Stimulated activated CD8-positive, alpha-beta memory T cell treated with anti-CD3 and anti-CD28 coated beads, Interleukin-2, amount 100 ng/mL, for 1 hour (primary cell): ENCODE measurements at places on chromosomes 4 and X.

GRCh38 chr4:2043396-2044118 lies 15.6 kb upstream of the NAT8L start:
- DNase-seq, result no peak

DNA sequence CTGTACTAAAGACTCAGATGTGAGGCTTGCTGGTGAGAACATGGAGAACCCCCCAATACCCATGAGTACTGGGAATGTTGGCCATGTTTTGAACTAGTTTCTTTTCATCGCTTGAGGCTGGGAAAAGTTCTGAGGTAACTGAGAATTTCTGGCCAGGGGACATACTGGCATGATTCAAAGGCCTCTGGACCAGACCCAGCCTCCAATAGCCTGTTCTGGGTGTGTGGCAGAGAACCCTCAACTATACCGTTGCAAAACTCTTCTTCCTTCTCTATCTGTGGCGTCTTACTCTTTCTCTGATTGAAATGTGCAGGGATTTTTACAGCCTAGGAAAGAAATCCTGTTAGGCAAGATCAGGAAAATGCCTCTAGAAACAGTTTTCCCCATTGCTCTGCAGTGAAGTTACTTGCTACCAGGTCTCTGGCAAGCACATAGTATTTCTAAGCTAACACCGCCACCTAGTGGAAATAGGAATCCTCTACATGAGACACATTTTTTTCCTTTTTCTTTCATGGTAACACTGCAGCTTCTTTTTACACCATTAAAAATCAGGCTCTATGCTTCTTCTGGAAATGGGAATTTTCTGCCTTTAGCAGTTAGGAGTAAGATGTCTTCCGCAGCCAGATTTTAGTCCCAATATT lies 170.7 kb upstream of the ZCCHC13 start:
- no peak for DNase-seq

DNA sequence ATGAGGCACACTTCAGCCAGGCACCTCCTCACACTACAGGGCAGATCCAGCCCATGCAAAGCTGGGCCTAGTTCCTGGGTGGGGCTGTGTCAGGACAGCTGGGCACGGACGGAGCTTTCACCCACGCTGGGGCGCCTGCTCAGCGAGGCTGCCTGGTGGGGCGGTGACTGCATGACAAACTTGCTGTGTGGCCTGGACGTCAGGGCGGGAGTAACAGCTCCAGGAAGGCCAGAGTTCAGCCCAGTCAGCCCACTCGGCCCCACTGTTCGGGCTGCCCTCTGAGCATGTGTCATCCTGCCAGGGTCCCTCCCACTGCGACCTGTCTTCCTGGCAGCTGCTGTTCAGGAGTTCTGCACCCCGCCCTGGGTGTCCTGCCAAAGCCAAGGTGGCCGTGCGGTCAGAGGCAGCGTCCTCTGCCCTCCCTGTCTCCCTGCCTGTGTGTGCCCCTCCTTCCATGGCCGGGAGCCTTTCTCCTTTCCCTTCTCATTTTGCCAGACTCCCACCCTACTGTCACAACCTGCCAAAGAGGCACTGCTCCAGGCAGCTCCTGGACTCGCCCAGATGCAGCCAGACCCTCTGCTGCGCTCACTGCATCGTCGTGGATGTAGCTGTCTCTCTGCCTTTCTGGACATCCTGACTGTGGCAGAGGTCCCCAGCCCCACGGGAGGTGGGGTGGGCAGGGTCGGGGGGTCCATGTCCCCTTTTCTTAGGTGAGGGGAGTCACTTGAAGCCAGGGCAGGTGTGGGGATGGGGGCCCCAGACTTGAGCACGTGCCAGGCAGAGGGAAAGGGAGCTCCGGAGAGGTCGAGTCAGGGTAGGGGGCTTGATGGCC lies 33.0 kb upstream of the KIAA0232 start:
- DNase-seq, result no peak

GRCh38 chr4:24278693-24279092 lies 305.7 kb downstream of the DHX15 start:
- DNase-seq, result no peak

GRCh38 chr4:91936311-91936710 lies 367.5 kb upstream of the GRID2 start:
- DNase-seq, result no peak

- no peak for DNase-seq
Observed at GRCh38 chr4:168126952-168127351, 34.6 kb downstream of the ANXA10 start.

GRCh38 chr4:124918559-124919122 lies 206.1 kb upstream of the ANKRD50 start:
- no peak for DNase-seq

- no peak for DNase-seq
Observed at GRCh38 chrX:11446336-11446735, 153.1 kb downstream of the AMELX start.

GRCh38 chr4:70901984-70902576 lies at the start of gene MOB1B:
MOB1B (plus strand) TSS chr4:70902369; CDS start chr4:70902537, 168 bp downstream.
- DNase-seq, result peak; percentile 75

- no peak for DNase-seq
Observed at GRCh38 chr4:17920681-17921080, 100.9 kb downstream of the LCORL start.

DNA sequence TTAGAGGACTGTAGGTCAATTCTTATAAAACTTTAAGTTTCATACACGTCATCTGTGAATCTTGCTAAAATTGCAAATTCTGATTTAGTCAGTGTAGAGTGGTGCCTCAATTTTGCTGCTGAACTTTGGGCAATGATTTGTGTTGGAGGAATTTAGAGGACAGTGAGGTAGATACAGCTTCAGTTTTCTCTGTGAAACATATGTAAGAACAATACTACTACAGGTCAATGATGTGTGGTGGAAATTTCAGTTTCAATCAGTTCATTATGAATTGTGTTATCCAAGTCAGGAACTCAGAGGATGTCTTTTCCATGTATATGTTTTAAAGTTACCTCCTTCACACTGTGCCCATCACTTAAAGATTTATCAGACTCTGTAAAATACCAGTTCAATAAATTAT lies 1597.8 kb upstream of the PCDH10 start:
- no peak for DNase-seq

GRCh38 chr4:185312699-185313098 lies 83.0 kb downstream of the LRP2BP start:
- DNase-seq, result no peak

GRCh38 chr4:89572224-89572858 lies 264.6 kb downstream of the SNCA start:
- DNase-seq, result no peak

- no peak for DNase-seq
Observed at GRCh38 chr4:139655116-139655515, 10.5 kb upstream of the MGST2 start.

DNA sequence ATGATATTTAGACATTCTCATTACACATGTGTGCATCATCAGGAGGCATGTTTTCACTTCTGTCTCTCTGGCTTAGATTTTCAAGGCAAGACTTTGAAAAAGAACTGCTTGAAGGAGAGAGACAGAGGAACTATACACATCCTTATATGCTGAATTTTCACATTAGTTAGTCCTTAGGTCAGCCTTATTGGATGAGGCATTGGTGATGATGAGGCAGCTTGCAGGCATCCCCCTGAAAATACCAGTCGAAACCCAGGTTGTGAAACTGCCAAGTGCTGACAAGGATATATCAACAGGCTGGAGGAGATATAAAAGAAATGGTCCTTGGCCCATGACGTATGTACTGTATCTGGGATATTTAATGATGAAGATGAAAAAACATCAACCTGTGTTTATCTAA lies 297.2 kb upstream of the AADAT start:
- DNase-seq, result no peak

- DNase-seq, result no peak
Observed at GRCh38 chr4:2057382-2058065, 1.6 kb upstream of the NAT8L start.

- DNase-seq, result no peak
Observed at GRCh38 chrX:111244235-111244750, 26.0 kb downstream of the CAPN6 start.

GRCh38 chrX:82813671-82814078 lies 694.4 kb upstream of the POU3F4 start:
- no peak for DNase-seq

DNA sequence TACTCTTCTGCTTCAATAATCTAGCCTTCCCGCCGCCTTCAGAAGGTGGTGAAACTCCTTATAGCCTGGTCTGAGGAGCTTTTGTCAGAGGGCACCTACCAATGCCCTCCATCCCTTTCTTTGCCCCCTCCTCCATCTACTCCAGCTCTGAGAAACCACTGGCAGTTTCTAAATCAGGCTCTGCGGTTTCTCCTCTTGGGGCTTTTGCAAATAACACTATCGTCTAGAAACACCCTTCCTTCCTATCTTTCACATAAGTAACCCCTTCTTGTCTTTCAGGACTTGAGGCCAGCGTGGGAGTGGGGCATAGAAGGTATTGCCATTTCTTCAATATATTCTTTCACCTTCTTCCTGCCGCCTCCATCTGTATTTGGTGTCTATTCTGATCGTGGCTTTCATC lies 1.2 kb upstream of the EFHC2 start:
- DNase-seq, result no peak

DNA sequence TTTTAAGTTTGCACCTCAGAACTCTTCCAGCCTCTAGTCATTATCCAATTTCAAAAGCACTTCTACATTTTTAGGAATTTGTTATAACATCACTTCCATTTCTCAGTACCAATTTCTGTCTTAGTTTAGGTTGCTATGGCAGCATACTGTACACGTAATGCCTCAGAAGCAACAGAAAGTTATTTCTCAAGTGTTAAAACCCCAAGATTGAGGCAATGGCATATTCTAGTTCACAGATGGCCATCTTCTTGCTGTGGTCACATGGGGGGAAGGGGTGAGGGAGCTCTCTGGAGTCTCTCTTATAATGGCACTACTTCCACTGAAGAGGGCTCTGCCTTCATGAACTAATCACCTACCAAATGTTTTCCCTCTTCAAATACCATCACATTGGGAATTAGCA lies 220.3 kb upstream of the CTSO start:
- DNase-seq, result no peak

DNA sequence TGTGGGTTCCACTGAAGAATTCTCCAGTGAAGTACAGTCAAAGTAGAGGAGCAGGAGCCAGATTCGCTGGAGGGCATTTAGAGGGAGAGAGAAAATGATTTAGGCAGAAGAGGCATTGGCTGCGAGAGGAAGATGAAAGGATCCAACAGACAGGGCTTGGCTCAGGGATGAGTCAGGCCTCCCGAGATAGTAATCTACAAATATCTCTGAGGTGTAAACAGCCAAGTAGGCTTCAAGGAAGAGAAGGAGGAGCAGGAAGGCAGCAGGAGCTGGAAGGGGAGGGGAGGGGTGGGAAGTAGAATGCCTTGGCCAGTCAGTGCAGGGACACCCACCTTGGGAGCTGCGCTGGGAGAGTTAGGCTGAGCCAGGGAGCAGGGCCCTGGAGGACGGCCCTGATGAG lies 55.5 kb downstream of the PJA1 start:
- DNase-seq, result no peak

GRCh38 chr4:113505044-113505443 lies 256.5 kb downstream of the CAMK2D start:
- no peak for DNase-seq

DNA sequence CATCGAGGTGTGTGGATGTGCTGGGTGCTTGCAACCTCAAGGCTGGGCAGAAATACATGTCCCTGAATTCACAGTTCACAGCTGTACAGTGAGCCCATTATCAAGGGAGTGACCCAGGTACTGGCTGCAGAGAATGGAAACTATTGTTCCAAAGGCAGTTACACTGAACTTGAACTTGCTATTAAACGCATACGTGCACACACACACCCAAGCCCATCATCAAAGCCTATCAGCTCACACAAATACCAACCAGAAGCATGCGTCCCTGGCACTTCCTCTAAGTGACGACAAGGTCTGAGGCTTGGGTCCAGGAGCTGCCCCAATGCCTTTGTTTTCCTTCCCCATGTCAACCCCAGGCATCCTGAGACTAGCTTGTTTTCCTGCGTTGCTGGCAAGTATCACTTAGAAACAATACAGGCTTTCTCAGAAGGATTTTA lies 88.6 kb downstream of the IRF2 start:
- DNase-seq, result no peak

DNA sequence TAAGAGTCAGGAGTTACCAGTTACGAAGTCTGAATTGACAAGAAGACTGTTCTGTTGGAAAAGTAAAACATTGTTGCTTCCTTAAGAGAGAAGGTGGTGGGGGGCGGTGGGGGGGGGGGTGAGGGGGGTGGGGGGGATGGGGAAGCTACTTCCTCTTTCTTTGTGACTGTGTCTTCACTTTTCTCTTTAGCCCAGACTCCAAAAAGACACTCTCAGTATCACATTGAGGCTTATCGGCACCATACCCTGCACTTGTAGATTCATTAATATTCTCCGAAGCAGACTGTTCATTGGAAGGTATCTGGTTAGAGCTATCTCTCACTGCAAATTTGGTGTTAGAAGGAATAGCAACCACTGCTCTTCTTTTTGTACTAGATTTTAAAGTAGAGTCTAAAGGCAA lies 94.5 kb upstream of the IL13RA1 start:
- no peak for DNase-seq

DNA sequence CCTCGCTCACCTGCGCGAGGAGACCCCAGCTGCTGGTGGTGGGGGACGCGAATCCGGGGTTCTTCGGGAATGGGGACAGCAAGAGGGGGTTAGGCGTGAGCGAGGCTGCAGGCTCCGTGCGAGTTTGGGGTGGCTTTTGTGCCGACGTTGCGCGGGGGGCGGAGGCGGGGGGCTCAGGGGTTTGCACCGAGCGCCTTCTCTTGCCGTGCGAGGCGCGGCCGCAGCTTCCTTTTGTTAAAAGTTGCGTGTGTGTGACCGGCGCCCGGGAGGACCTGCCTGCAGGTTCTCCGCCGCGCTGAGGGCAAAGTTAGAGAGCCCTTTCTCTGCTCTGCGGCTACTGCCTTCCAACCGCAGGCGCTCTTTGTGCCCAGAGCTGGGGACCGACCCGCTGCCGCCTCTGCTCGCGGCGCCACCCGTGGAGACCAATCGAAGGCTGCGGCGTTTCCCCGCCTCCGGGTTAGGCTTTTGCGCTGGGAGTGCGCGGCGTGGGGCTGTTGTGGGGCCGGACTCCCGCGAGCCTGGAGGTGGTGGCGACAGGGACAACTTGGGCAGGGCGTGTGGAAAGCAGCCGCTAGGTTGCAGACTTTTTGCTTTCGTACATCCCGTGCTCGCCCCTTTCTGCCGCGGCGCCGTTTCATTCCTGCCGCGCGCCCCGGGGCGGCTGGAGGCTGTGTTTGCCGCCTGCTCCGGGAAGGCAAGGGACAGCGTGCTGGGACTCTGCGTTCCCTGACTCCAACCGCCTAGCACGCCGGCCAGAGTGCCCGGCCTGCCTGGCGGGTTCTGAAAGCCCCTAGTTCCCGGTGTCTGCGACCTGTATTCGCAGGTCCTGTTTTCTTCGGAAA lies 716 bp downstream of the KIT start:
- no peak for DNase-seq

DNA sequence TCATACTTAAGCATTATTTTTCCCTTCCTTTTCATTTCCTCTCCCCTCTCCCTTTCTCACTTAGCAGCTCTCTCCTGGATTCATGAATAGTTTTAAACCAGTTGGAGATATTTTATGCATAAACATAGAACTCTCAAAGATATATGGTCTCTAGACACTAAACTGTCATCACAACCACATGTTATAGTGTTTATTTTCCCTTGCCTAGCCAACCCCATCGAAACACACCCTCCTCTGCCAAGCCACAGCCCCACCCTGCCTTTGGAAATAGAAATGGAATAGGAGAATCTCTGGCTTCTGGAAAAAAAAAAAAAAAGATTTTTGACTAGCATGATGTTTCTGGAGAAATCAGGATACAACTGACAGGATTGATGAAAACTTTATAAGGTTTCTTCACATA lies 64.8 kb upstream of the RBPJ start:
- no peak for DNase-seq

GRCh38 chrX:33906971-33907370 lies 225.1 kb downstream of the FAM47A start:
- no peak for DNase-seq
